ENCODE measurements at places on chromosomes 1 and 21.

DNA sequence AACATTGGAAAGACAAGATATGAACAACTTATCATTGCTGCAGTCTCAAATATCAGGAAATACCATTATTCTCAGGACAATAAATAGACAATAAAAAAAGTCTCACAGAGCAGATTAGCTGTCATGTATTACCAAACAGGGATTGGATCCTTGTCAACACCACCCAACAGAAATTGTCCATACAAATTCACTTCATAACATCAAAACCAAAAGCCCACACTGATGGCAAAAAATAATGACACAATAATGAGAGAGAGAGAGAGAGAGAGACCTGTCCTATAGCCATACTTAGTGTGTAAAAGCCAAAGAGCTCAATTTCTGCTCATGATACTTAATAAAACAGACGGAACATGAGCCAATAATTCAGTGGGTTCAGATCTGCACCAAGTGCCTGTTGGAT, 96.5 kb downstream of the PPIAL4G start:
- DNase-seq, result no peak
- H3K4me3 ChIP-seq, result no peak overlapping the region
- H3K27ac ChIP-seq, result no peak overlapping the region
- no peaks in the 10 kb centered on the region for H3K27me3 ChIP-seq

DNA sequence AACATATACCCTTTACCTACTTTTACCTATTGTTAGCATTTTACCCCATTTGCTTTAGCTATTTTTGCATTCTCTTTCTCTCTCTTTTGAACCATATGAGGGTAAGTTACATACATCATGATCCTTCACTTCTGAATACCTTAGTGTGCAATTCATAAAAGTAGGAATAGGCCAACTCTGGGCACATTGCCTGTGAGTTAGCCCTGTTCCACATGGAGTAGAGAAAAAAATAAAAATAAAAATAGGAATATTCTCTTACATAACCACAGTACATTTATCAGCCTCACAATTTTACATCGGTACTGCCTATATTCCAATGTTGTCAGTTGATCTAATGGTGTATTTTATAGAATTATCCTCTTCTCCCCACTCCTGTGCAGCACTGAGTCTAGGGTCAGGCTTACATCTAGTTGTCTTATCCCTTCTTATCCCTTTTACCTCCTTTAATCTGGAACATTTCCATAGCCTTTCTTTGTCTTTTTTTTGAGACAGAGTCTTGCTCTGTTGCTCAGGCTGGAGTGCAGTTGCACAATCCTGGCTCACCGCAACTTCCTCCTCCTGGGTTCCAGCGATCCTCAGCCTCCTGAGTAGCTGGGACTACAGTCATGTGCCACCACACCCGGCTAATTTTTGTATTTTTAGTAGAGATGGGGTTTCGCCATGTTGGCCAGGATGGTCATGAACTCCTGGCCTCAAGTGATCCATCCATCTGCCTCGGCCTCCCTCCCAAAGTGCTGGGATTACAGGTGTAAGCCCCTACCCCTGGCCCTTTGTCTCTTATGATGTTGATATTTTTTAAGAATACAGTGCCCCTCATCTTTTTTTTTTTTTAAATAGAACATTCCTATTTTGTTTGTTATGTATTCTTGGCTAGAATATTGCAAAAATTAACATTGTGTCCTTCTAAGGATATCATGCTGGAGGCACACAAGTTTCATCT, 11.1 kb upstream of the SLC30A1 start:
- H3K4me3 ChIP-seq, result no peak overlapping the region
- H3K4me1 ChIP-seq, result no peaks in the 10 kb centered on the region

DNA sequence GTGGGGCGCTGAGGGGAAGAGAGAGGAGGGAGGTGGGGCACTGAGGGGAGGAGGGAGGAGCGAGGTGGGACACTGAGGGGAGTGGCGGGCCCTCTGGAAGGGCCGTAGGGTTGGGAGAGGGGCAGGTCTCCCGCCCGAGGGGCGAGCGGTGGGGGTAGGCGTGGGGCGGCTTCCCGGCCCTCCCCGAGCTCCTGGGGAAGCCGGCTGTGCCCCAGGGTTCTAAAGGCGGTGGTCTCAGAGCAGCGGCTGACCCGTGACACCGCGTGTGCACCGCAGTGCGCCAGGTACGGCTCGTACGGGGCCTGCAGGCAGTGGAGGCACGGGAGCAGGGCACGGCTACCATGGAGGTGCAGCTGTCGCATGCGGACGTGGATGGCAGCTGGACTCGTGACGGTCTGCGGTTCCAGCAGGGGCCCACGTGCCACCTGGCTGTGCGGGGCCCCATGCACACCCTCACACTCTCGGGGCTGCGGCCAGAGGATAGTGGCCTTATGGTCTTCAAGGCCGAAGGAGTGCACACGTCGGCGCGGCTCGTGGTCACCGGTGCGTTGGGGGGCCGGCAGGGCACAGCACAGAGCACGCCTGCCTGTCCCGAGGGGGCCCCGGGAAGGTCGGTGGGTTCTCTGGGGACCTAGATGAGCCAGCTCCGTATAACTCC, 68.5 kb downstream of the OBSCN start:
- H3K27me3 ChIP-seq, result no peaks in the 10 kb centered on the region
- H3K4me1 ChIP-seq, result peaks cover 12% of the 10 kb centered on the region
- DNase-seq, result peak; percentile 30
- no peaks in the 10 kb centered on the region for H3K36me3 ChIP-seq
- peak overlapping the region; percentile 32 for H3K4me3 ChIP-seq

DNA sequence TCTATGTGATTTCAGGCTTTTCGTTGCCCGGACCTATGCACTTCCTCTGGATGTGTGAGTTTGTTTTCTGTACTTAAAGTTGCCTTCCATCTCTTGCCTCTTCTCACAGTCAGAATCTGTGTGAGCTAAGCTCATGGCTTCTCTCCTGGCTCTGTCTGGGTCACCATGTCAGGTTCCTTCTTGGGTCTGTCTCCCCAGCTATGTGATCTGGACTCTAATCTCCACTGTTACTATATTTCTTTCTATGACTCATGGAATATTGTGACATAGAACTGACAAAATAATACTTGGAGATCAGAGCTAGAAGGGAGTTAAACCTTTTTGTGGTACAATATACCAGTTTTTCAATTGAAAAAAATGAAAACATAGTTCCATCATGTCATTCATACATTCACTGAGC, 172.7 kb upstream of the FGGY start:
- no peak overlapping the region for H3K27ac ChIP-seq
- H3K4me3 ChIP-seq, result no peak overlapping the region

DNA sequence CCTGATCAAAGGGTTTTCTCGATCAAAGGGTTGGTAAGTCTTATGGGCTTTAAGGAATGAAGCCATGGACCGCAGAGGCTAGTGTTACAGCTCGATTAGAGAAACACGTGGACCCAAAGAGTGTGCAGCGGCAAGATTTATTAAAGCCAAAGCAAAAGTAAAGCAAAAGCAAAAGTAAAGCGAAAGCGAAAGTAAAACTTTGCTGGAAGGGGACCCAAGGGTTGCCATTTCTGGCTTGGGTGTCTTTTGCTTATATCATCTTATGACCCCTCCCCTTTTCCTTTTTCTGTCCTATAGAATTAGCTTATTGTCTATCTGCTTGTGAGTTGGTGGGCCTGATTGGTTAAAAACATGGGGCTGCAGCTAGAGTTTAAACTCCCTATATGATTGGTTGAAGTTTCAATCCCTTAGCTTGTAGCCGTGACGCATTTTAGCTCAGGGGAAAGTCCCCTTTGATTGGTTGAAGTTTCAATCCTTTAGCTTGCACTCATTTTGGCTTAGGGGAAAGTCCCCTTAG, 957.0 kb downstream of the AMY1C start:
- no peak for DNase-seq
- H3K36me3 ChIP-seq, result no peaks in the 10 kb centered on the region
- H3K27ac ChIP-seq, result no peak overlapping the region
- H3K4me1 ChIP-seq, result no peaks in the 10 kb centered on the region
- no peaks in the 10 kb centered on the region for H3K27me3 ChIP-seq
- no peak overlapping the region for H3K4me3 ChIP-seq

GRCh38 chr1:210446479-210446878, 117.8 kb downstream of the HHAT start:
- no peaks in the 10 kb centered on the region for H3K27me3 ChIP-seq
- DNase-seq, result no peak
- no peak overlapping the region for H3K27ac ChIP-seq
- H3K4me1 ChIP-seq, result no peaks in the 10 kb centered on the region

DNA sequence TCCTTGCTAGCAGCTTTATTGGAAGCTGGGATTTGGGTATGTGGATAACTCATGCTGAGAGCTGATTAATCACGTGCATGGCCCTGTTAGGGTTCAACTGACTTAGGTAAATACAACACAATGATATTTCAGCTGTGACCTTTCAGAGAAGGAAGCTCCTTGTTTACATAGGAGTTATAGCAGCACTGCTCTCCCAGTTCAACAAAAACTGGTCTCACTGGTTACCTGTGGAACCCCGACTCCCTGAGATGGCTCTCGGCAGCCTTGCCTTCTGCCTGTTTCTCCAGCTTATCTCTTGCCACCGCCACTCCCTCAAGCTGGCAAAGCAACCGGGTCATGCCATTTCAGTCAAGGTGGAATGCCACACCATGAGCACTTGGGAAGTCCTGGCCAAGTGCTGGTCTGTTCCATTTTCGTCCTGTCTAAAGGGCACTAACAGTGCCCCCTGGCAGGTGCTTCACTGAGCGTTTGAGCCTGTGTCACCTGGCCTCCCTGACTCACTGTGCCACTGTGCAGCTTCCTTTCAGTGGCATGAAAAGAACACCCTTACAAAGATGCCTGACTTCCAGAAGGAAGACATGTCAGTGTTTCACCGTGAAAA, 31.6 kb downstream of the DOP1B start:
- peak; percentile 69 for DNase-seq
- H3K36me3 ChIP-seq, result no peaks in the 10 kb centered on the region
- no peak overlapping the region for H3K4me3 ChIP-seq
- H3K27me3 ChIP-seq, result no peaks in the 10 kb centered on the region

- no peak overlapping the region for H3K27ac ChIP-seq
- no peaks in the 10 kb centered on the region for H3K27me3 ChIP-seq
- H3K4me1 ChIP-seq, result no peaks in the 10 kb centered on the region
- no peak for DNase-seq
- no peaks in the 10 kb centered on the region for H3K36me3 ChIP-seq
Measured at GRCh38 chr1:172903581-172904220, 147.0 kb downstream of the TNFSF18 start.

DNA sequence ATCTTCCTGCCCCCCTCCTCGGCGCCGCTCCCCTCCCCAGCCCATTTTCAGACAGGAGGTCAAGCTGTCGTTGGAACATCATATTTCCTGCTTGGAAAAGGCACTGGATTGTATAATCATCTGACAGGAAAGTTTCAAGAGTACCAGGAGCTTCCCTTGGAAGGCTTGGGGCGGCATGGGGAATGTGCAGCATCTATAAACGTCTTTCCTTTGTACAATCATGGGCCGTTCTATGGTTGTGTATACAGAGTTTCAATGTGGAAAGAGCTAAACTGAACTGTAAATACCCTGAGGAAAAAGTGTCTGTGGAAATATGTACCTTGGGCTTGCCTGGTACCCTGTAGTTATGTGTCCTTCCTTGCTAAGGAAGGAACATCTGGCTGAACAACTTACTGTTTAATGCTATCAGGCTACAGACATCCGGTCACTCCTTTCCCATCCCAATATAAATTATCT, 368.1 kb upstream of the ADGRL2 start:
- H3K27me3 ChIP-seq, result no peaks in the 10 kb centered on the region
- no peaks in the 10 kb centered on the region for H3K36me3 ChIP-seq
- no peak overlapping the region for H3K4me3 ChIP-seq

- no peak overlapping the region for H3K27ac ChIP-seq
- H3K4me1 ChIP-seq, result peaks cover 19% of the 10 kb centered on the region
- no peaks in the 10 kb centered on the region for H3K27me3 ChIP-seq
- H3K4me3 ChIP-seq, result no peak overlapping the region
Measured at GRCh38 chr1:46526691-46527291, 24.7 kb downstream of the KNCN start.

GRCh38 chr1:71428029-71428428, 347.2 kb upstream of the ZRANB2 start:
- no peak overlapping the region for H3K27ac ChIP-seq
- H3K27me3 ChIP-seq, result no peaks in the 10 kb centered on the region
- no peak for DNase-seq
- H3K4me1 ChIP-seq, result no peaks in the 10 kb centered on the region
- H3K4me3 ChIP-seq, result no peak overlapping the region
- H3K36me3 ChIP-seq, result no peaks in the 10 kb centered on the region

DNA sequence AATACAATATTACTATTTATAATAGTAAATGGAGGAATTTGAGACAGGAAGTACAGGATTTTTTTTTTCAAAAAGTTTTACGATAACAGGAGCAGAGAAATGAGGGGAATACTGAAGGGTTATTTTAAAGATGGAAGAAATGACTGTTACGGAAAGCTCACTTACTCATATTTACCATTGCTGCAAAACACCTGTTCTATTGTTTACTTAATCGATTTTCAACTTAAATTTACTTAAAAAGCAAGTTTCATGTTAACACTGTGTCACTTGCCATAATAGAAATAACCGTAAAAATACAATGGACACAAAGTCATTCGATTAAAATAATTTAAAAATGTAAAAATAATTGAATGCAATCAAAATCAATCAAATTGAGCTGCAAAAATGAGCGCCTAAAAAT, 3.4 kb upstream of the EXO1 start:
- H3K36me3 ChIP-seq, result no peaks in the 10 kb centered on the region
- no peak overlapping the region for H3K4me3 ChIP-seq
- no peak for DNase-seq
- peaks cover 12% of the 10 kb centered on the region for H3K4me1 ChIP-seq

DNA sequence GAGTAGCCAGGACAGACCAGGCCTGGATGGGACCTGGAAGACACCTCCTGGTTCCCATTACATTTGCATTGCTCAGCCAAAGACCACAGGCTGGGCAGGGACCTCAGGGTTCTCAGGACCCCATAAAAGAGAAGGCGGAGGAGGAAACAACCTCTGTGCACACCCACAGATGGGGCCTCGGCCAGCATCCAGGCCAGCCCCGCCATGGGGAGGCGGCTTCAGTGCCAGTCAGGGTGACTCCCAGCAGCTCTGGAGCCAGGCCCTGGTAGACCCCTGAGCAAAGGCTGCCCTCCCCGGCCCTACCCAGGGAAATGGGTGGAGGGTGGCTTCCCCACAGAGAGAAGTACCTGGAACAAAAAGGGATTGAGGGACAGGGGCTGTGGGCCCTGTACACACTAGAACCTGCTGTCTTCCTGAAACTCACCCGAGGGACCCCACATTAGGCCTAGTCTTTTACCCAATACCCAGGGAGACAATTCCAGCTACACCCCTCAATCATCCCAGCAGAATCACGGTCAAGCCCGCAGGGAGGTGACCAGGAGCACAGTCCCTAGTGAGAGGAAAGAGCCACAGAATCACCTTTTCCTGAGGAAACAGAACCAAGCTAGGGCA, 64.5 kb downstream of the PSMG1 start:
- no peaks in the 10 kb centered on the region for H3K36me3 ChIP-seq
- no peaks in the 10 kb centered on the region for H3K4me1 ChIP-seq
- H3K27ac ChIP-seq, result no peak overlapping the region
- H3K4me3 ChIP-seq, result no peak overlapping the region
- H3K27me3 ChIP-seq, result no peaks in the 10 kb centered on the region

GRCh38 chr1:209661071-209661470, 8.8 kb upstream of the LAMB3 start:
- no peak for DNase-seq
- H3K36me3 ChIP-seq, result no peaks in the 10 kb centered on the region
- no peaks in the 10 kb centered on the region for H3K27me3 ChIP-seq

GRCh38 chr1:110205156-110205555, 5.0 kb upstream of the KCNC4 start:
- no peak overlapping the region for H3K4me3 ChIP-seq
- H3K27ac ChIP-seq, result no peak overlapping the region
- no peaks in the 10 kb centered on the region for H3K27me3 ChIP-seq
- H3K4me1 ChIP-seq, result peaks cover 33% of the 10 kb centered on the region
- H3K36me3 ChIP-seq, result no peaks in the 10 kb centered on the region

All from body of pancreas (tissue), 4 donors.